Naive thymus-derived CD4-positive, alpha-beta T cell (primary cell): ENCODE measurements at places on chromosomes 1 and 21. TPM values are rescaled to one million over a fixed set of nuclear protein-coding genes. Genes with fewer than 3 reads are reported as not detected.

DNA sequence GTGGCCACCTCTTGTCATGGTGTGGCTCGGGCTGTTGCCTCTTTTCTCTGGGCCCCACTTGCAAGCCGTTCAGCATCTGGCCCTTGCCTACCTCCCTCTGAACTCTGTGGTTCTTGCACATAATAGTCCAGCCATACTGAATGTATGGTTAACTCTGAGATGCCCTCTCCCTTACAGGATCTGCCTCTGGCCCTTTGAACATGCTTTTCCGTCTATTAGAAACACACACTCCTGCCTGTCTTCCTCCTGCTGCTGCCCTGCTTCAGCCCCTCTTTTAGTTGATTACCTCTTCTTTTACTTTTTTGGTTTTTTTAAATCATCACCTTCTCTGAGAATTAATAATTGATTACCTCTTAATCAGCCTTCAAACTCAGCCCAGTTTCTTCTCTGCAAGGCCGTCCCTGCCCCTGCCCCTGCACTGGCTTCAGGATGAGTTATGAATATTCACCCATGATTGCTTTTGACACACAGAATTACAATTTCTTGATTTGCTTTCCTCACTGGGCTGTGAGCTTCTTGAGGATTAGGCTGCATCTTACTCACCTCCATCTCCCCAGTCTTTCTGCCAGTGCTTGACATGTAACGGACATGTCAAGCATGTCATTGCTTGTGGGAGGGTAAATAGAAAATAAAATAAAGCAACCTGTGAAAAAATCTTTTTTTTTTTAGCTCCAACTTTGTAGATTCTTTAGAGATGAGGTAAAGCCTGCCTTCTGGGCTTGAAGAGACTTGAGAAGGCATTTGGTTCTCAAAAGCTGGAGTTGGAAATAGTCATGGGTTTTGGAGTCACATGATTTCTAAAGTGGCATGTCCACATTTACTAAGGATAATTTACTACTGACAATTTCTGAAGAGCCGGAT is 158.3 kb downstream of the PLXNA2 start:
- DNase-seq = no peak

GRCh38 chr1:151164732-151165280 is 896 bp downstream of the LYSMD1 start:
- DNase-seq = no peak

DNA sequence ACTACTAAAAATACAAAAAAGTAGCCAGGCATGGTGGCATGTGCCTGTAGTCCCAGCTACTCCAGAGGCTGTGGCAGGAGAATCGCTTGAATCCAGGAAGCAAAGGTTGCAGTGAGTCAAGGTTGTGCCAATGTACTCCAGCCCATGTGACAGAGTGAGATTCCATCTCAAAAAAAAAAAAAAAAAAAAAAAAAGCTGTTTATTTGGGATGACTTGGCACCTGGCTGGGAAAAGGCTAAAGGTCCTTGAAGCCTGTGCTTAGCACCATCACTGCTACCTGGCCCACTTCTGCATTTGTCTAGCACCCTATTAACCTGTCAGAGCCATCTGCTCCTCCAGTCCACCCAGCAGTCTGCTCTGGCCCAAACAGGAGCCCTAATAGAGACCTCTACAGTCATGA is 25.0 kb downstream of the PRDX6 start:
- DNase-seq = no peak

GRCh38 chr21:43961382-43961909 is 50.7 kb upstream of the TRAPPC10 start:
- no peak for DNase-seq

DNA sequence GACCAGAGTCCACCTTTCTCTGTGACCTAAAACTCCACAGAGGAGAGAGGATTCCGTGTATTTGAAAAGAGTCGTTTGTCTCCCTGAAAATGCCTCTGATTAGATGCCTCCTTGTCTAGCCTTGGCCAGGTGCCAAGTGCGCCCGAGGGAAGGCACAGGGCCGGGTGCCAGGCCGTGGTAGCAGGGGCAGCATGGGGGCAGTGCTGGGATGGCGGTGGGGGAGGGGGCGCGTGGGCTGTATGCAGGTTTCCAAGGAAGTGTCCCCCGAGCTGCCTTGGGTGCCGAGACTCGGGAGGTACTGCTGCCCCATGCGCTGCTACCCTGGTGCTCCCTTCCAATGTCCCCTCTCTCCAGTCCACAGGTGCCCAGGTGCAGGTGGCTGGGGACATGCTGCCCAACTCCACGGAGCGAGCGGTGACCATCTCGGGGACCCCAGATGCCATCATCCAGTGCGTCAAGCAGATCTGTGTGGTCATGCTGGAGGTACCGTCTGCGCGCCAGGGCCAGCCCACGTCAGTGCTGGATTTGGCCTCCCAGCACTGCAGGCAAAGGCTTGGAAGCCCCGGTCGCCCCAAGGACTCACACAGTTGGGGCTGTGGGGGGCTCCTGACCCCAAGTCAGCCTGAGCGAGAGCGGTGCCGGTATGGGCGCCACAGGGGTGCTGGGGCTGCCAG is 70.9 kb upstream of the COL6A1 start:
- DNase-seq = no peak

- DNase-seq = no peak
Observed at GRCh38 chr1:35894183-35894582, 11.2 kb downstream of the AGO1 start.

- no peak for DNase-seq
Observed at GRCh38 chr1:95668165-95668564, 434.2 kb downstream of the RWDD3 start.

RIMKLA gene
- total RNA-seq = 0.30 TPM

AVPR1B gene
- not detected in 2 replicates for total RNA-seq

ATP6V1G3 gene
- not detected for total RNA-seq
